Astrocyte (in vitro differentiated cells and primary cell): ENCODE measurements at places on chromosomes 4 and X. TPM values are rescaled to one million over a fixed set of nuclear protein-coding genes. Genes with fewer than 3 reads are reported as not detected.

DNA sequence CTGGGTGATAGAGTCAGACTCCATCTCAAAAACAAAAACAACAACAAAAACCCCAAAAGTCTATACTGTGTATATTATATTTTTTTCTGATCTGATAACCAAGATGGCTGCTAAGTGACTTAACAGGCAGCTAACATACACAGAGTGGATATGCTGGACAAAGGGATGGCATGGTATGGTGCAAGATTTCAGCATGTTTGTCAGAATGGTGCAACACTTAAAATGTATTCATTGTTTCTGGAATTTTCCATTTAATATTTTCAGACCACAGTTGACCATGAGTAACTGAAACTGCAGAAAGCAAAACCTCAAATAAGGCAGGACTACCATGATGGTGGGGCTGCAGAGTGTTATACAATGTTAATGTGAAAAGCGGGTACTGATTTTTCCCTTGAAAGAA, 6.1 kb upstream of the BOD1L1 start:
- no peak for DNase-seq

DNA sequence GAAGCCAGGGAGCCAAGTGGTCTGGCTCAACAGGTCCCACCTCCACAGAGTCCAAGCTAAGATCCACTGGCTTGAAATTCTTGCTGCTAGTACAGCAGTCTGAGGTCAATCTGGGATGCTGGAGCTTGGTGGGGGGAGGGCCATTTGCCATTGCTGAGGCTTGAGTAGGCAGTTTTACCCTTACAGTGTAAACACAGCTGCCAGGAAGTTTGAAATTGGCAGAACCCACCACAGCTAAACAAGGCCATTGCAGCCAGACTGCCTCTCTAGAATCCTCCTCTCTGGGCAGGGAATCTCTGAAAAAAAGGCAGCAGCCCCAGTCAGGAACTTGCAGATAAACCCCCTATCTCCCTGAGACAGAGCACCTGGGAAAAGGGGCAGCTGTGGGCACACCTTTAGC, 84.9 kb downstream of the EDA2R start:
- no peak for DNase-seq

DNA sequence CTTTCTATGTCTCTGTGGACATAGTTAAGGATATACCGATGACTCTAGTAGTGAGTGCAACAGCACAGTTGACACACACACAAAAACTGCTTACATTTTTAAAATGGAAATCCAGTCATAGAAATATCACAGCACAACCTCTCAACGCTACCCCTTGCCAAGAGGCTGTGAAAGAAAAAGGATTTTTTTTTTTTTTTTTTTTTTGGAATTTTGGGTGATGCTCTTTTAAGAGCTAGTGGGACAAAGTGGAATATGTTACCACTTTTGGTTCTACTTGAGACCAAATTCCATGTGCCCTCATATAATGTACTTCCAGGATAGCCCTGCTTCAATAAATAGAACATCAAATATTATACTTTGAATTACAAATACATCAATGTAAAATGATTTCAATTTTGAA, 381.1 kb upstream of the MAGEB2 start:
- DNase-seq, result no peak

DNA sequence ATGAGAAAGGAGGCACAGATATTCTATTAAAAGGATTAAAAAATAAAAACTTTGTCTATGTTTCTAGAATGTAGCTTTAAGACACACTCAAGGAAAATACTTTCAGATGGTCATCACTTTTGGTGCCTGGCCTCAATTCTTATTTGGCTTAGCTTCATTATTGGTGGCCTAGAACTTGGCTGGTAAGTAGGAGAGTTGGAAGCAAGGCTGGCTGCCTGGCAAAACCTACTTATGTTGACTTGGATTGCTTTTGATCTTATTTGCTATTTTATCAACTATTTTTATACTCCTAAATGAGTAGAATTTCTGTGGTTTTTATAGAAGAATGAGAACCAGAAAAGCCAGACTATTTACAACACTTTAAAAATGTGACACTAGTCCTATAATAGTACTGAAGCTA, 35.3 kb upstream of the JADE3 start:
- DNase-seq, result peak; percentile 13

DNA sequence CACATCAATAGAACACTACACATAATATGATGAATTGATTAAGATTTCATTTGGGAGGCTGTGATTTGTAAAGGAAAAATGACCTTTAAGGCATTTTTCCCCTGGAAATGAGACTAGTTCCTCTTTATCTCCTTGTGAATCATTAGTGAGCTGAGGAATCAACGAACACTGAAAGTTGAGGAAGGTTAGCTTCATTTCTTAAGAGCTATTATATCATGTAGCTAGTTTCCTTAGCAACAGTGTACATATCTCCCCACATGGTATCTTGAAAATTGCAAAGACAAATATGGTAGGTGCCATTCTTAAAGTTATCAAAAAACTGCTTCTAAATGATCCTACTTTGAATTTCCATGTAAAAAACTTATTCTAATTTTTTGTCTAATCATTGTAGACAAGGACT, 127.5 kb upstream of the NRK start:
- no peak for DNase-seq

DNA sequence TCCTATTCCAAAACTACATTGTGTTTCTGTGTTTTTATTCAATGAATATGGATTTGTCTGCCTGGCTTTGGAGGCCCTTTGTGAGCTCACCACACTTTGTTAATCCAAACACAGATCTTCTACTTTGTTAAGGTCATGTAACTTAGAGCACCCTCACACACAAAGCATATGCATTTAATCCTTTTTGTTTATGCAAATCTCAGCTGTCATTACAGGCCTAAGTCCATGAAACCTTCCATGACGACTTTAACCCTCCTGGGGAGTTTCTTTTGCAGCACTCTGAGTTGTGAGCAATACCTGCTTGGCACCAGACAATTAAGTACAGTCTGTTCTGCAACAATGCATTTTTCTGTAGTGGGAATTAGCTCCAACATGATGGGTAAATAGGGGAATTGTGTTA, 14.9 kb downstream of the CCSER1 start:
- DNase-seq, result no peak

DNA sequence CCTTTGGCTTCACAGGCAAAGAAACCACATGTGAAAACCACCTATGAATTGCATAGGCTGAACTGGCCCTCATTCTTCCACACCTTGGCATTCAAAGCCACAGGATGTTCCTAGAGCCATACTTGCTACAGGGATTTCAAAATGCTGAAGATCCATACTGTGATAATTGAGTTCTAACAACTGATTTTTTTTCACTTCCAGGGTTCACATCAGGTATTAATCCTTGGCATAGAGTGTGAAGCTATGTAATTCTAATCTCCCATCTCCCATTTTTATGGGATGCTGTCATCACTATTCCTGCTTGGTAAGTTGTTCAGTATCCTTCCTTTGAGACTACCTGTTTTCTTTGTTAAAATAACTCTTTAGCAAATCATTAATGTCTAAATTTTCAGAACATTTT, 1569.2 kb upstream of the ADGRL3 start:
- no peak for DNase-seq

GRCh38 chrX:69556060-69557011, 52.2 kb downstream of the NALF2 start:
- no peak for DNase-seq

GRCh38 chr4:26726655-26727387, 133.8 kb upstream of the STIM2 start:
- DNase-seq, result no peak

DNA sequence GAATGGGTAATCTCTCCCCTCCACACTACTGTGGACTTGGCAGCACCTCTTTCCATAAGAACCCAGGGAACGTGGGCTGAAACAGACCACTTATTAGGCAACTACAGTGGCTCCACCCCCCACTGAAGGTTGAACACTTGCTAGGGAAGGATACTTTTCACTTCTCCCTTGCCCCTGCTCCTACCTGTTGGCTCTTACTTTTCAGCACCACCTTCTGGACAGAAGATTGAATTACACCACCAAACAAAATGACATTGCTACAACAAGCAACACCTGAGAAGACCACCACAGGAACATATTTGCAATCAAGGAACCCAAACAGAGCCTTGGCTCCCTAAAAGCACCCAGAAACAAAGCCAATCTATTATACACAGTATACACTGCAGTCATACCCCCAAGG, 132.1 kb upstream of the CXCL13 start:
- DNase-seq, result no peak

DNA sequence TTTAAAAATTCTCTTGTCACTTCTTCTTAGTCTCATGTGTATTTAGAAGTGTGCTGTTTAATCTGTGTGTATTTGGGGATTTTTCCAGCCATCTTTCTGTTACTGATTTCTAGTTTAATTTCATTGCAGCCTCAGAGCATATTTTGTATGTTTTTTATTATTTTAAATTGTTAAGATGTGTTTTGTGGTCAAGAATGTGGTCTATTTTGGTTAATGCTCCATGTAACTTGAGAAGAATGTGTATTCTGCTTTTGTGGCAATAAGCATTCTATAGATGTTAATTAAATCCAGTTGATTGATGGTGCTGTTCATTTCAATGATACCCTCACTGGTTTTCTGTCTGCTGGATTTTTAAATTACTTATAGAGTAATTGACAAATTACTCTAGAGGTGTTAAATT, 38.9 kb downstream of the ANXA10 start:
- DNase-seq, result no peak

DNA sequence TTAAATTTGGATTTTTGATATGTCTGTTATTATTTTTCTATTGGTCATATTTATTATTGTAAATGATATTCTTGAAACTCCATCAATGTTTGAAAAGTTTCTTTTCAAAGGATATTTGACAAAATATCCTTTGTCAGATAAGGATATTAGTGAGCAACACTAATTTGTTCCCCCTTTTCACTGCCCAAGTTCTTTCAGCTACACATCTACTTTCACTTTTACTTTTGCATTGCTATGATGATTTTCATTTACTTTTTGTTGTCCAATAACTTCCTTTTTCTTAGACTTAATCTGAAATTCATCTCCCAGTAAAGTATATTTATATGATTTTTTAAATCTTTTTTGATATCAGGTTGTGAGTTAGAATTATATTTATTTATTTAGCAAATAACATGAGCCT, 542.3 kb upstream of the ADGRL3 start:
- no peak for DNase-seq

DNA sequence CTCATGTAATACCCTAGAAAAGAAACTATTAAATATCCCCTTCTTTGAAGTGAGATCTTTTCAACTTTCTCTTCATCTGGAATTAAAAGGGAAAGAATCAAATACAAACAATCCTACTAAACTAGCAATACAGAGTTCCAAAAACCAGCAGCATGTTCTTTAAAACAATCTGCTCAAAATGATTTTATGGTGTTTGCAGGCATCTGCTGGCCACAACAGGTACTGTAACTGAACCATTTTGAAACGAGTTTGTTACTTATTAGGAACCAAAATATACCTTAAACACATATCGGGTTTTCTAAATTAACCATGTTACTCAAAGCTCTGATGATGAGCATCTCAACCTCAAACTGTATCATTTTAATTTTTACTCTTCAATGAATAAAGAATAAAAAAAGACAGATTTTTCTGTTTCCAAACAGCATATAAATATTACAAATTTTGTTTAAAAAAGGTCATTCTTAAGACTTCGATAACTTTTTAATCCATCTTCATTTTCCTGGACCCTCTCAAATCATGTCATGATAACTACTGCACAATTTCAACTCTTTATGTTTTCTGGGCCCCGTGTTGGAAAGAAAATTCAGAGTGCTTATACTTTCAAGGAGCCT, 56.5 kb downstream of the ARAP2 start:
- peak; percentile 16 for DNase-seq

DNA sequence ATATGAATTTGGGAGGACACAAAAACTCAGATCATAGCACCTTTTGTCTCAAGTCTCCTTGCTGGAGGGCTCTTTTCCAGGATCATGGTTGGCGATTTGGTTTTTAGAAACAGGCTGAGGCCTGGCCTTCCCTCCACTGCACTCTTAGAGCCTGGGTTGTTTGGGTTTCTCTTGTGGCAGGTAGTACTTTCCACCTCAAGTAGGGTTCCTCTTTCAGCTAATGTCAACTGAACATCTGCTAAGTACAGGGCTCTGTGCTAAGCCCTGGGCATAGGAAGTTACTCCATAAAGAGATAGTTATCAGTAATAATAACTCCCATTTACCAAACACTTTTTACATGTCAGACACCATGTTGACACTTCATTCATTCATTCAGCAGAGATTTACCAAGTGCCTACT, 28.2 kb upstream of the APLN start:
- no peak for DNase-seq

DNA sequence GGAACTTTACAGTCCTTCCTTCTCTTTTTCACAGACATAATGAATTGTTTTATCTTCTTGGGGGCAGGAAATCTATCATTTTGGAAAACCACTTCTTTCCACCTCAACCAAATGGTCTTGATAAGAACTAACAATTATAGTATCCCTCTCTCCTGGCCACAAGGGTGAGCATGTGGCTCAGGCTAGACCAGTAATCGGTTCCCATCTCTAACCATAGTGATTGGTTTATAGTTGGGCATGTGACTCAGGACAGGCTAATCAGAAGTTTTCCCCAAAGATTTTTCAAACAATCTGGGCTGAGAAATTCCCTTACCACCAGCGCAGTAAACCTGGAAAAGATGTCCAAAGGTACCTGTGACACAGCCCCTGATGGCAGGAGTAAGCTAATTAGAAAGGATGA, 4.0 kb upstream of the CXorf66 start:
- DNase-seq, result no peak

DNA sequence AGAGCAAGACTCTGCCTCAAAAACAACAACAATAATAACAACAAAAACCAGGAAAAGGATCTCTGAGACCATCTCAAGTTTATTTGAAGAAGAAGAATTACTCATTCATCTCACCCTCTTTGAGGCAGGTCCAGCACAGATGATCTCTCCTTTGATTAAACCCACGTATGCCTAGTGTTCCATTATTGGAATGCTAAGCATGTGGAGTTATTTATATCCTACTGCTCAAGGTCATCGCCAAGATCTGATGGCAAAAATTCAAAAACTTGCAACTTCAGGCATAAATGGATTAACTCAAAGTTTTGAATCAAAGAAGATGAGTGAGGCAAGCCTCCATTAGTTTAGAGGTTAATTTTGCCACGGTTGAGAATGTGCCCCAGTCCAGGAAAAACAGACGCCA, 184.2 kb downstream of the DHRSX start:
- peak; percentile 25 for DNase-seq

DNA sequence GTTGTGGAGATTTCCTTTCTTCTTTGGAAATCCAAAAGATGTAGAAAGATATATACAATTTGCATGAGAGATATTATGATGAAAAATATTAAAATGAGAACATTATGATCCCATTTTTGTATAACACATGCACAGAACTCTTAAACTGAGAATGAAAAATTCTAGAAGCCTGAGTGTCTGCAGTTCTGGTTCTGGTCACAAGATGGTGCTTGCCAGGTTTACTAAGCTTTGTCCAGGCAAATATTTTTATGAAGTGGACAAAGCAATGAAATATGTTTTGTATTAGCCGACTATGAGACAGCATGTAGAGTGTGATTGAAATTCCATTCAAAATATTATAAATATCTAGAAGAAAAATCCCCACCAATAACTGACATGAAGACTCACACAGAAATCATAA, 2.2 kb downstream of the PWWP3B start:
- no peak for DNase-seq

GRCh38 chr4:152352622-152353116, 183.2 kb downstream of the FBXW7 start:
- DNase-seq, result peak; percentile 99

DACH2 gene
- 0.12 and 0.16 TPM in 2 replicates for total RNA-seq

YY2 gene
- 2.0 and 3.4 TPM in 2 replicates for total RNA-seq

PTTG2 gene
- not detected in 2 replicates for total RNA-seq

FAM47E gene
- total RNA-seq, result 0.54 and 0.84 TPM in 2 replicates

FAM50A gene
- total RNA-seq, result 88.0 and 100.0 TPM in 2 replicates

GPR119 gene
- not detected in 2 replicates for total RNA-seq

SHROOM4 gene
- total RNA-seq, result 7.0 and 7.6 TPM in 2 replicates

TRPC3 gene
- 0.07 TPM in 1 of 2 replicates, not detected in the other for total RNA-seq
